ENCODE measurements at places on chromosomes 1 and 21.

DNA sequence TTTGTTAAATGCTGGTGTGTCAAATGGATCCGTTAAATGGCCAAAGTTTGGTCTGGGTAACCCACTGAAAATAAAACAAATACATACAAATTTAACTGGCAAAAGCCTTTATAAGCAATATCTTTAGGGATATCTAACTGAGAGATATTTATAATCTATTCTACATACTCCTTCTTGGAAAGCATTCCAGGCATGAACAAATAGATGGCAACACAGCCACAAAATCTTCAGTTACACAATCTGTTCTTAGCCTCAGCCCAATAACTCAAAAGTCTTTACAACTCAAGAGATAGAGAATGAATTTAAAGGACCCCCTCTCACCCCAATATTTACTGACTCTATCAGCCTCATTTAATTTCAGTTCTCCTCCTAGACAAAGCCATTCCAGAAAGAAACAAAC, 58.7 kb downstream of the NRDC start:
- no peak for DNase-seq

DNA sequence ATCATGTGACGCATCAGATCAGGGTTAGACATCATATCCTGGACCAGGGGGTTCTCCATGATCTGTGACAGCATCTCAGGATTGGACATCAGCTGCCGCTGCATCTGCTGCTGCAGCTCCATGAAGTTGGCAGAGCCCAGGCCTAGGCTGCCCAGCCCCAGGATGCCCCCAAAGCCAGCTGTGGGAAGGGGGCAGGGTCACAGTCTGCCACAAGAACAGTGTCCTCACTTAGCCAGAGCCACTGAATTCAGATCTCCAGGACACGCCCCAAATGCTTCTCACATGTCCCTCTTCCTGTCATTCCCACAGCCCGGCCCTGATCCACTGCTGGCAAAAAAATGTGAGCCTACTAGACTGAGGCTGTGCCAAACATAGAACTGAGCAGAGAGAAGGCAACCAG, 3.2 kb downstream of the UBQLN4 start:
- DNase-seq, result no peak

DNA sequence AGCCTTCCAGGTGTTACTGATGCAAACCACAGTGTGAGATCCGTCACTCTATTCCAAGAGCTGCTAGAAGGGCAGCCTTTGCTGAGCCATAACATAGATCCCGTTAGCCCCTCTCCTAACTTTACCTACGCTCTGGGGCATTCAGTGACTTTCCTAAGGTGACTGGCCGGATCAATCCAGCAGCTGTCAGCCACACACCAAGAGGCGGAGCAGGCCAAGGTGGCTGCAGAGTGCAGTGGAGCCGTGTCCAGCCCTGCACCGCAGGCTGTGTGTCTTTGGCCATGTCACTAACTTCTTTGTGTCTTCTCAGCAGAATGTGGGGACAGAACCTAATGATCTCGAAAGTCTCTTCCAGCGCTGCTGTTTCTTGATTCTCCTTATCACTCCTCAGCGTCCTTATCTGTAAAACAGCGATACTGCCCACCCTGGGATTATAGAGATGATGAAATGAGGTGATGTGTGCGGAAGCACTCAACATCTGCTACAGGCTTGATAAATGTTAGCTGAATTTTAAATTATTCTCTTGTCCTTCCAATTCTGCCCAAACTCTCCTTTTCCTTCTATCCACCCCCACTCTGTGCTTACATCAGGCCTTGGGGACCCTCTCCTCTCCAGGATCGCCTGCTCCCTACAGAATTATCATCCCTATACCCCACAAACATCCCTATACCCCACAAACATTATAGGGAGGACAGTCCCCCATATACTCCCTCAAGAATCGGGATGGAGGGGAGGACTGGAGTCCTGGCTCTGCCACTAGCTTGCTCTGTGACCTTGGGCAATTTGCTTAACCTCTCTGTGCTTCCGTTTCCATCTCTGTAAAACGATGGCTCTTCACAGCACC, 25.8 kb upstream of the LRRN2 start:
- DNase-seq, result no peak

GRCh38 chr1:43439781-43440180, 13.9 kb downstream of the HYI start:
- DNase-seq, result no peak

DNA sequence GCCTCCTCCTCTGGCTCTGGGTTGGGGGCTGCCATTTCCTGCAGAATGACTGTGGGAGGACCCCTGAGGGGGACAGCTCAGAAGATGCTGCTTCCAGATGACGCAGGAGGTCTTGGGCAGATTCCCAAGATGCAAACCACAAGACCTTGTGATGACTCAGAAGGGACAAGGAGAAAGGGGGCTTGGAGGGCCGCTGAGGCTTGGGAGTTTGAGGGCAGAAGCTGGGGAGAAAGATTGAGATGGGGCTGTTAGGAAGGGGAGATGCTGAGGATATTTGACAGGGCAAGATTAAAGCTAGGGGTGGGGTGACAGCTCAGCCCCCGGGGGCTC, 7.5 kb downstream of the PTPRU start:
- no peak for DNase-seq

DNA sequence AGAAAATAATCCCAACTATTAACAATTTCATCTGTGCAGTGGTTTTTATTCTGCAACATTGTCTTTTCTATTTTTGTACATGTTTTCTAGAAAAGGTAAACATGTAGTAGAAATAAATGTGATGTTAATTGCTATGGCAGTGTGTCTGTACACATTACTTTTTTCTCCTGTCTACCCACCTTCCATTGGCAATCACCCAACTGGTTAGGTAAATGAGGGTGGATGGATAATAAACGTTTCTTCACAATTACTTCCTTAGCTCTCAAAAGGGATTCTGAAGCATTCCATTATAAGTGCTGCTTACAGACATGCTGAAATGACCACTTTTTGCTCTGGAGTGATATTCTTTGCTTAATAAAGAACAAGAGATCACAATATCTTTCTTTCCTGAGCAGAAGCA, 61.4 kb downstream of the MAGI3 start:
- no peak for DNase-seq

- peak; percentile 12 for DNase-seq
Observed at GRCh38 chr1:48536477-48536876, 64.5 kb upstream of the SPATA6 start.
